ENCODE measurements at places on chromosomes 2 and 18. TPM values are rescaled to one million over a fixed set of nuclear protein-coding genes. Genes with fewer than 3 reads are reported as not detected.

The TMEM178A gene
- total RNA-seq = 0.51 TPM

The DNAH7 gene
- total RNA-seq = under 0.01 TPM

The CFAP221 gene
- not detected for total RNA-seq

The ORMDL1 gene
- 38.9 TPM for total RNA-seq

The FIGLA gene
- total RNA-seq = not detected

The C2orf15 gene
- 0.90 TPM for total RNA-seq

GRCh38 chr2:6384341-6384740 is 481.4 kb downstream of the CMPK2 start:
- DNase-seq = no peak

- no peak for DNase-seq
Measured at GRCh38 chr2:43841949-43842865, 3.4 kb downstream of the ABCG8 start.

DNA sequence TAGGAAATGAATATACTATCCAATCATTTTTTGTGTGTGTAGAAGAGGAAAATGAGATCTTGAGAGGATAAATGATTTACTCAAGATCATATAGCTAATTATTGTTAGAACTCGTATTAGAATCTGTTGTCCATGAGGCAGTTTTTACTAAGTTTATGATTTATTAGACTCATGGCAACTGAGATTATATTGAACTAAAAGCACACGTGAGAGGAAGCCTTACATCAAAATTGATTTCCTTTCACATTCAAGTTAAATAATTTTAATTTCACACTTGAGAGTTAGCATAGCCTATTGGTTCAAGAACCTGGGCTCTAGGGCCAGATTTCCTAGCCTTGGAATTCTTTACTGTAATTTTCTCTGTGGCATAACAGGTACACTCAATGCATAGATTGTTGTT is 552.3 kb downstream of the ERBB4 start:
- no peak for DNase-seq

DNA sequence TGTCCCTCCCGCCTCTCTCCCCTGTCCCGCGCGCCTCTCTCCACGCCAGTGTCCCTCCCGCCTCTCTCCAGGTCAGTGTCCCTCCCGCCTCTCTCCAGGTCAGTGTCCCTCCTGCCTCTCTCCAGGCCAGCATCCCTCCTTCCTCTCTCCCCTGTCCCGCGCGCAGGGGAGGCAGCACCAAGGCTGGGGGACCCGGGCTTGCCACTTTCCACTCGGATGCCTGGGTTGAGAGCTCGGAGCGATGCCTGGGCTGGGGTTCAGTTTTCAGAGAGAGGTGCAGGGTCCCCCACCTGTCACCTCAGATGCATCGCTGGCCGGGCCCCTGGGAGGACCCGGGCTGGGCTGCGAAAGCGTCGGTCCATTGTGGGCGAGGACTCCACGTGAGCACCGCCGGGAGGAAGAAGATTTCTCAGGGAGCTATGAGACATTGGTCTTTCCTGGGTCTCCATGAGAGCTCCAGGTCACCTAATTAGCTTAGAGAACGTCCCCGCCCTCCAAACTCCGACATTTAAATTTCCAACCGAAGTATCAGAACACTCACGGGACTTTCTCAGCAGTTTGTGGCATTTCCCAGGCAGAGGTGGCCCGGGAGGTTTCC is 2.1 kb downstream of the FBLN7 start:
- DNase-seq = no peak

- no peak for DNase-seq
Measured at GRCh38 chr2:224157655-224158054, 118.6 kb upstream of the SERPINE2 start.

DNA sequence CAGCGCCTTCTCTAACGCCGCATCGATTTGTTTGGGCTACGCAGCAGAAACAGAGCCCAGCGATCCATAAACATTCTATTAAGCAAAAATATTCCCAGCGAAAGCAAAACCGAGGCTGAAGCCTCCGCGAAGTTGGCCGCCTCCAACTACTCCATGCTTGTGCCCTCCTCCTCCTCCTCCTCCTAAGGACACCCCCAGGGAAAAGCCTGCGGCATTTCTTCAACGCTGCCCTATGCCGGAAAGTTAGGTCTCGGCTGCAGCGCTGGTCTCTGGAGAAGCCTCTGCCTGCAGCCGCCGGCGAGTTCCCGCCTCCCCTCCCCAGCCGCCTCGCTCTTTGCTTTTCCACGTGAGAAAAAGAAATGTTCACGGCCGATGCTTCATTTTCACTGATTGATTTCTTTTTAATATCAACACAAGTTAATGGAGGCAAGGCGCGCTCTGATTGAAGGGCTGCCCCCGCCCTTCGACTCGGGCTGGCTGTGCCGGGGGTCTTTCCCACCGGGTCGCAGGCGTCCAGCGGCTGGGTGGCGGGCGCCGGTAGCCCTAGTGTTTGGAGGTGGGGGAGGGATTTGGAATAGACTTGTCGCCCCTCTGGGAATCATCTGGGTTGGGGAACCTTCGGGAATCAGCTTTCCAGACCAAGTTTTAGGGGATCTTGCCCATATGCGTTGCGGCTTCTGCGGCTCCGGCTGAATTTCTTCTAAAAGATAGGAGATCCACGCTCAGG is 3.9 kb downstream of the NRP2 start:
- no peak for DNase-seq

DNA sequence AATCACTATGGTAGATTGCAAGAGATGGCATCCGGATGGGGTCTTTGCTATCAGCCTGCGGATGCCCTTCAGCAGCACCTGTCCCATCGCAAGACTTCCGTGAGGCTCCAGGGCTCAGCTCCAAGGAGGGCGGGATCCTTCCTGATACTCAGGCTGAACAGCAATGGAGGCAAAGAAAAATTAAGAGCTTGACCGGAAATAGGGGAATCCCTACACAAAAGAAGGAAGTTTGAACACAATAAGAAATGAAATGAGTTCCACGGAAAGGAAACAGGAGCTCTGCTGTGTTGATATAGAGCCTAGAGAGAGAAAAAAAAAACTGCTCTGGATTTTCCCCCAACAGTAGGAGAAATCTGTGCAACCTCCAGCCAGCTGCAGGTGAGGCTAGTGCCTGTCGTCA is 91.9 kb downstream of the ARL4C start:
- no peak for DNase-seq

GRCh38 chr2:189204322-189204941 is 24.9 kb upstream of the COL5A2 start:
- DNase-seq = peak; percentile 79
